ENCODE measurements at places on chromosomes 5 and 9. TPM values are rescaled to one million over a fixed set of nuclear protein-coding genes. Genes with fewer than 3 reads are reported as not detected.

Gene PCDHA11
- not detected for total RNA-seq

Gene MRPS27
- total RNA-seq, result 63.4 TPM

Gene FGF1
- not detected for total RNA-seq

Gene PTGER4
- total RNA-seq, result 45.7 TPM

Gene GCNT1
- 4.6 TPM for total RNA-seq

Gene INSL4
- total RNA-seq, result not detected

DNA sequence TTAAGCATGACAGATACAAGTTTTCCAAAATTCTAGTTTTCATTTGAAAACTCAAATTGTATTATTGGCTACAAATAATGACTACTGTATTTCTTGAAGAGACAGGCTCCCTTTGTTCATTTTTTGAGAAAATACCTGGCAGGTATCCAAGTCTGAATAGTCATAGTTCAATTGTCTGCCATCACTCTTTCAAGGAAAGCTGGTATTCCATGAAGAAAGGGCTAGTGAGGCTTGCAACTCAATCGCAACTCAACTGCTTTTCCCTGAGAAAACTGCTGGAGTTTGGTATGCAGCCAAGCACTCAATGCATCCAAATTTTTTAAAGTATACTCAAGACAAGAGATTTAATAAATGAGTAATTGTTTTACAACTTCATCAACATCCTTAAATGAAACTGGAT is 61.4 kb upstream of the TRIO start:
- H3K27ac ChIP-seq, result no peak overlapping the region
- DNase-seq, result no peak
- no peaks in the 10 kb centered on the region for H3K27me3 ChIP-seq
- no peak overlapping the region for H3K4me3 ChIP-seq
- no peaks in the 10 kb centered on the region for H3K36me3 ChIP-seq
- no peaks in the 10 kb centered on the region for H3K4me1 ChIP-seq

GRCh38 chr9:126661521-126662251 is 48.0 kb downstream of the LMX1B start:
- H3K36me3 ChIP-seq, result no peaks in the 10 kb centered on the region
- H3K27me3 ChIP-seq, result peaks cover 16% of the 10 kb centered on the region
- no peak overlapping the region for H3K4me3 ChIP-seq
- no peaks in the 10 kb centered on the region for H3K4me1 ChIP-seq
- DNase-seq, result no peak
- no peak overlapping the region for H3K27ac ChIP-seq

DNA sequence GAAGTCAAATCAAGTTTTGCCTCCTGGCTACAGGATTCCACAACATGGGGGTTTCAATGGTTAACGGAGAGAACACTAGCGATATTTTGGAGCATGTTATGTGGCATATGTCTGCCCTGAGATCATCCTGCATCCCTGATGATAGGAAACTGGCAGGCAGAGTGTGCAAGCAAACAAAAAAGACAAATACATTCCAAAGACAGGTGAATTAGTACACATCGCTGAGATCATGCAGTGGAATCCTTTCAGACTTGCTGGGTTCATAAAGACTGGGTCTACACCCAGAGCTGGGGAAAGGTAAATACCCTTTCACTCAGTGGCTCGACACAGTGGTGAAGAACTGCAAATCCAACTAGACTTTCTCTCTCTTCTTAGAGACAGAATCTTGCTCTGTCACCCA is 286.5 kb downstream of the EFNA5 start:
- no peak overlapping the region for H3K27ac ChIP-seq
- peaks cover 3% of the 10 kb centered on the region for H3K27me3 ChIP-seq
- H3K4me3 ChIP-seq, result no peak overlapping the region

Measured in activated CD4-positive, alpha-beta T cell treated with anti-CD3 and anti-CD28 coated beads, Interleukin-2, amount 10 ng/mL, durations not matched to agents 7 days and 5 days (primary cell).